ENCODE measurements at places on chromosomes 7 and 10. TPM values are rescaled to one million over a fixed set of nuclear protein-coding genes. Genes with fewer than 3 reads are reported as not detected.

DNA sequence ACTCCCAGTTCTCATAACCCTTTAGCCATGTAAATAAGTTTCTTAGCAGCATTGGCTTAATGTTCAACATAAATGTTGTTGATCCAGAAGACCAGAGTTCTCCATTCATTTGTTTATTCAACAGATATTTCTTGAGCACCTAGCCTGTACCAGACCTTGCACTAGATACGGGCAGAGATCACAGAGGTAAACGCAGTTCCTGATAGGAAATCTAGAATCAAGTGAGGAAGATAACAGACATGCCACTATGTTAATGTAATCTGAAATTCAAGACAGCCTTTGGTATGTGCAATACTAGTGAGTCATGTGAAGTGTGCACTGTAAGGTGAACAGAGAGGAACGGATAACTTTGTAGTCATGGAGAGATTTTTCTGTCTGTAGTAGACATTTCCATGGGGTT, 3.0 kb downstream of the BUB3 start:
- DNase-seq, result no peak

- DNase-seq, result no peak
Observed at GRCh38 chr10:108375691-108376090, 1211.2 kb upstream of the SORCS1 start.

- peak; percentile 36 for DNase-seq
Observed at GRCh38 chr10:86953747-86954680, 3.4 kb downstream of the MMRN2 start.

DNA sequence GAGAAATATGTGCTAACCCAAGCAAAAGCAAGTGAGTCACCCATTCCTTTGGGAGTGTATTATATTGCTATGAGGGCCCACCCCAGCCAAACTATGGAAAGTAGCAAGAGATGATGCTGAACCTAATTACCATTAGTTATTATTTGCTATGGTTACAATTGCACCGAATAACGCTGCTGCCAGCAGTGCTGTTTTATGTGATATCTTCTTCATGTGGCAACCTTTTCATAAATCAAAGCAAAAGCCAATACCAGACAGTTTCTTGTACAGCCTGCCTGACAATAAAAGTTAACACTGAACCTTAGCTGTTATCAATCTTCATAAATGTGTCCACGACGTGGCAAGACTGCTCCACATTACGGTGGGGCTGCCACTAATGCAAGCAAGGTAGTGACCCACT, 241.7 kb upstream of the PLXNA4 start:
- no peak for DNase-seq

DNA sequence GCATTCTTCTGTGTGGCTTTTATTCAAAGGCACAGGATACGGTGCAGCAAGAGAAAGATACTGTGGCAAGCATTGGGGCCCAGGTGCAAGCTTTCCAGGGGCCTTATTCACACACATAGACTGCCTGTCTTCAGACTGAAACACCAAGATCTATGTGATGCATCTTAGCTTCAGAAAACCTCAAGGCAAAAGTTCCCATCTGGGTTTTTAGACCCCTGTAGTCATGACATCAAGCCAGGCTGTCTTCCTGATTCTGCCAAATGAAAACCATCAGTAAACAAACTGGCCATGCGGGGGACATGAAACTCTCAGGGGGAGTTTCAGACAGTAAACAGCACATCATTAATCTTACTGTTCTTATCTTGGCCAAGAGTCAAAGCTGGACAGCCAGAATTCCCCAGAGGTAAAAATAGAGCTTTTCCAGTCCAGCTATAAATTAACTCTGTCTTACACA, 9.8 kb downstream of the AGBL3 start:
- DNase-seq, result no peak

- DNase-seq, result no peak
Observed at GRCh38 chr7:17940951-17941431, 697 bp upstream of the SNX13 start.

DNA sequence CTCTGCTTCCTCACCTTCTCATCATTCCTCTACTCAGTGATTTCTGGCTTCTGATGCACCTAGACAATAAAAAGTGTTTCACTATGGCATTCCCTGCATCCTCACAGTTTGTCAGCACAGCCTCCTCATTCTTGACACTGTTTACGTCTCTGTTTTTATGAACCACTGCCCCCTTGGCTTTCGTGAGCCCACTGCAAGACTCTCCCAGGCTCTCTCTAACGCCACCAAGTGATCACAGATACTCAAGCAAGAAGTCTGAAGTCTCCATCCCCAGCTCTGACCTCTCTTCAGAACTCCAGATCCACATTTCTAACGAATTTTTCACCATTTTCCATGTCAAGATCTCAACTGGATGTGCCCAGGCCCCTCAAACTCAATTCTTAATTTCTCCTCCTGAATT, 8.9 kb downstream of the SLC16A9 start:
- DNase-seq, result no peak

- no peak for DNase-seq
Observed at GRCh38 chr7:77326131-77326530, 90.0 kb downstream of the GSAP start.

- DNase-seq, result no peak
Observed at GRCh38 chr10:114328874-114329273, 75.4 kb downstream of the AFAP1L2 start.

GRCh38 chr7:35508623-35509400, 186.1 kb downstream of the HERPUD2 start:
- no peak for DNase-seq

DNA sequence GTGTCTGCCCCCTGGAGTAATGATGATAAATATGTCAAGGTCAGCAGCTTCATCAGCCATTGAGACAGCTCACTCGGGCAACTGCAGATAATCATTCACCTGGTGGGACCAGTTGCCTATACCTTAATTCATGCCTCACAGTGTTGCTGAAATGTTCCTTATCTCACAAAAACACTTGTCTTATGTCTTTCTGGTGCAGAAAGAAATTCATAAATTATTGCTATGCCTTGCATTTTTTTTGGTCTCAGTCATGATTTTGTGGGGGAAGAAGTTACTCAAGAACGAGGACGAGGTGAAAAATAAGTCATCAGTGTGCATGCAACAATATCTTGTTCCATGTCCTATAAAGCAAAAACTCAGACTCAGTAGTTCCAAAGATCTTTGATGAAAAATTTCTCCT, 16.0 kb downstream of the TRIL start:
- no peak for DNase-seq

DNA sequence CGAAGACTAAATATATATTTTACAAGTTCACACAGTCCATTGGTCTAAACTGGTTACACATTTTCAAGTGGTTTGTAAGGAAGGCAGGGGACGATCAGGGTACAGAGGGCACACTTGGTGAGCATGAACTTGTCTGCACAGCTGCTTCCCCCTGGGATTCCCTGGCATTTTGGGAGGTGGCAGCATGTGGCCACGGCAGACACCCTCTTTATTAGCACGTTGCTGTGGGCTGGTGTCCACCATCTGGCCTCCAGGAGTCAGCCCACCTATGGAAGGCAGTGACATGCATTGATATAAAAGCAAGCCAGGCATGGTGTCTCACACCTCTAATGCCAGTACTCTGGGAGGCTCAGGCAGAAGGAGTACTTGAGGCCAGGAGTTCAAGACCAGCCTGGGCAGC, 350.2 kb downstream of the TYW1 start:
- no peak for DNase-seq

- DNase-seq, result no peak
Observed at GRCh38 chr7:149689291-149689721, 84.1 kb downstream of the ZNF467 start.

DNA sequence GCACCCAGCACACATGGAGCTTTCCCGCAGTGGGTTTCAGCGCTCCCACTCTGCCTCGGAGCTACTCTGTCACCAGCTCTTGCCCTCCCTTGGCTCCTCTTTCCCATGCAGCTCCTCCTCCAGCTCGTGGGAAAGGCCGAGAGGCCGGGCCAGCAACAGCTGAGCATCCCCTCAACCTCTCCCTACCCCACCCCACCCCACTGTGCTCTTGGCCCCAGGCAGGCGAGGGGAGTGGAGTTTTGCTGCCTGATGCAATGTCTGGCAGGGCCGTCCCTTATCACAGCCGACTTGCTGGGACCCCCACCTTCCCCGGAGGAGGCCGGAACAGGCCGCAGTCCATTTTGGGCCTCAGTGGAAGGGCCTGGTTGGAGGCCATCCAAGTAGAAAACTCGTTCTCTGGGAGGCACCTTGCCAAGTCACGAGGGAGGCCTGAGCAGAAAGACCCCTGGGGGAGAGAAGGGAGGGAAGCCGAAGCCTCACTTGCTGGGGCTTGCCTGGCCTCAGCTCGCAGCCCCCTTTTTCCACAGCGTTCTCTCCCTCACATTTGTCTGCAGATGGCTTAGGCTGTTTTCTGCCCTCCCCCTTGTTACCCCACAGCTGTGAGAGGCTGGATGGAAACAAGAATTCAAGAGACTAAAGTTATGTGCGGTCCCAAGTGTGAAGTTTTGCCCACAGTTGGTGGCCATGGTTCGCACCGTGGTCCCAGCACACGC, 35.3 kb downstream of the CHST3 start:
- DNase-seq, result no peak

- no peak for DNase-seq
Observed at GRCh38 chr10:113982769-113983168, 60.9 kb upstream of the ADRB1 start.

- DNase-seq, result no peak
Observed at GRCh38 chr7:73530800-73531199, 8.7 kb upstream of the BAZ1B start.

DNA sequence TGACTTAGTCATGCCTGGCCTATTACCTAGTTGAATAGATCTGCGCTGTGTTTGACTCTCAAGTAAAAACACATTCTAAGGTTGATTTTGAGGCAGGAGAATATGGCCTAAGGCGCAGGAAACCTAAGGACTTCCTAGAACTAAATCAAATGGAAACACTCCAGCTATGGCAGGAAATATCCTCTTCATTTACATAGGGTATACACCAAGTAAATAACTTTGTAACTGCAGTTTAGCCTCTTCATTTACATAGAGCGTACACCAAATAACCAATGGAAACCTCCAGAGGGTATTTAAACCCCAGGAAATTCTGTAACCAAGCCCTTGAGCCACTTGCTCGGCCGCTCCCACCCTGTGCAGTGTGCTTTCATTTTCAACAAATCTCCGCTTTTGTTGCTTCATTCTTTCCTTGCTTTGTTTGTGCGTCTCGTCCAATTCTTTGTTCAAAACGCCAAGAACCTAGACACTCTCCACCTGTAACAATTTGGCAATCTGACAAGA, 35.6 kb upstream of the XRCC2 start:
- no peak for DNase-seq

GRCh38 chr7:16982640-16983350, 101.0 kb upstream of the AGR3 start:
- no peak for DNase-seq

DNA sequence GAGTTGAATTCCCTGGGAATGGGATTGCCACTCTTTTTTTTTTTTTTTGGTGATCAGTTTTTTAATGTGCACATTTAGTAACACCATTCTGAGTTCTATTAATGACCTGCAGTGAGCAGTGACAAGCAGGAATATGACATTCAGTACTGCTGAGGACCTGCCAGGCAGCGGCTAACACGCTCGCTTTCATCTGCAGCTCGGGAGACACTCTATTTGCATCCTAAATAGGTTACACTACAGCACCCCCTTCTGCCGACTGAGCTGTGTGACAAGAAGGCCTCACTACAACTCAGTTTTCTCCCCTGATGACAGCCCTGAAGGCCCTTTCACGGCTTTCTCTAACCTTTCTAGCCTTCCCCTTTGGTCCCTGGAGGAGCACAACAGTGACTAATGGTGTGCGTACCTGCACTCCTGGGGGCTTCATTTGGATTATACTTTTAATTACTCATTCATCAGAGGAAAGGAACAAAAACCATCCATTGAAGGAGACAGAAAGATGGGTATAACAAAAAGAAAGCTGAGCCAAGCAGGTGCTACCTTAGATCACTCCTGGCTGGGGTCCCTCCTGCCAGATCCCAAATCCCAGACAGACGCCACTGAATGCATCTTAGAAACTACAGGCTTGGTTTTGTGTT, 872.4 kb downstream of the LRMDA start:
- DNase-seq, result peak; percentile 41

GRCh38 chr7:13042605-13043236, 355.3 kb downstream of the ARL4A start:
- no peak for DNase-seq

GRCh38 chr10:91672021-91672608, 39.2 kb upstream of the PPP1R3C start:
- DNase-seq, result no peak

- no peak for DNase-seq
Observed at GRCh38 chr7:8699875-8700624, 266.6 kb downstream of the NXPH1 start.

DNA sequence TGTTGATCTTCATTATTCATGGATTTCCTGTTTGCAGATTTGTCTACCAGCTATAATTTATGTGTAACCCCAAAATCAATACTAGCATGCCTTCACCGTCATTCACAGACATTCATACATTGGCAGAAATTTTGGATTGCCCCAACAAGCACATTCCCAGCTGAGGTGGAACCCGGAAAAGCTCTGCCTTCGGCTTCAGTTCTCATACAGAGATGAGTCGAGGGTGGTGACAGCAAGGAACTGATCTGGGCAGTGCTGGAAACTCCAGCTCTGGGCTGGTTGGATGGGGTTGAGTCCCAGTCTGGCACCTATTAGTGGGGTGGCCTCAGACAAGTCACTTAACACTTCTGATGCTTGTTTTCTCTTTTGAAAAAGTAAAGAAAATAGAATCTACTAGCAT, 267.5 kb downstream of the SNX13 start:
- DNase-seq, result no peak

The CTAGE8 gene
- total RNA-seq, result 2.1 TPM

The PLAC9 gene
- total RNA-seq, result 123 TPM

The UFSP1 gene
- 2.7 TPM for total RNA-seq

The ARHGAP22 gene
- 15.4 TPM for total RNA-seq

The AKR1C1 gene
- 91.5 TPM for total RNA-seq

The AGR2 gene
- total RNA-seq, result not detected

The DKK1 gene
- total RNA-seq, result 0.78 TPM

The LDB1 gene
- 49.3 TPM for total RNA-seq

The C7orf57 gene
- total RNA-seq, result not detected

The CPEB3 gene
- 6.8 TPM for total RNA-seq

The HNRNPH3 gene
- total RNA-seq, result 47.1 TPM

The MYL10 gene
- total RNA-seq, result not detected

The NXPH1 gene
- total RNA-seq, result not detected

The GJD4 gene
- not detected for total RNA-seq

The SNX8 gene
- 29.6 TPM for total RNA-seq

The SLC26A5 gene
- total RNA-seq, result not detected

The OPN1SW gene
- not detected for total RNA-seq

Measured in thoracic aorta (tissue), 2 donors.